GM18507 (cell line): ENCODE measurements at places on chromosomes 2 and 18.

DNA sequence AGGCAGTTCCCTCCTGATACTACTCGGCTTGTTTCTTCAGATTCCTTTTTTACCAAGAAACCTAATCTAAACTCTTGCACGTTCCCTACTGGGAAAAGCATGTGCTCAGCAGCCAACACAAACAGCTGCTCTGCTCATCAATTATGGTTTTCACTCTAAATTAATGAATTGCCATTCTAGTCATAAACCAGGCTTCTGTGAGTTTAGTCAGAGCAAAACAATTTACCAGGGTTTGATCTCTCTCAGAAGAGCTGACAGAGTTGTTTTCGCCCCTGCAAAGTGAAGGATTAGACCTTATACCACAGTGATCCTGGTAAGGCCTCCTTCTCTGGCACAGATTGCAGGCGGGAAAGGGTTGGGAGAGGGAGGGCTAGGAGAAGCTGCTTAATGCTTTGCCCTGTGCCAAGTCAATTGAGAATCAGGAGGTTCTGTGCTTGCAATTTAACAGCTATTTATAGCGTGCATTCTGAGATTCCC is 57.2 kb downstream of the REEP1 start:
- DNase-seq = no peak

- DNase-seq = no peak
These were observed 43.7 kb downstream of the TGIF1 start for GRCh38 chr18:3493501-3494244.

GRCh38 chr2:10980071-10980470 is 68.3 kb downstream of the KCNF1 start:
- no peak for DNase-seq

- no peak for DNase-seq
These were observed 133.0 kb upstream of the CELF4 start for GRCh38 chr18:37698508-37699040.
